Activated naive CD8-positive, alpha-beta T cell treated with anti-CD3 and anti-CD28 coated beads, Interleukin-2, amount 50 U/mL, for 16 hours (primary cell): ENCODE measurements at places on chromosomes 16 and 17.

DNA sequence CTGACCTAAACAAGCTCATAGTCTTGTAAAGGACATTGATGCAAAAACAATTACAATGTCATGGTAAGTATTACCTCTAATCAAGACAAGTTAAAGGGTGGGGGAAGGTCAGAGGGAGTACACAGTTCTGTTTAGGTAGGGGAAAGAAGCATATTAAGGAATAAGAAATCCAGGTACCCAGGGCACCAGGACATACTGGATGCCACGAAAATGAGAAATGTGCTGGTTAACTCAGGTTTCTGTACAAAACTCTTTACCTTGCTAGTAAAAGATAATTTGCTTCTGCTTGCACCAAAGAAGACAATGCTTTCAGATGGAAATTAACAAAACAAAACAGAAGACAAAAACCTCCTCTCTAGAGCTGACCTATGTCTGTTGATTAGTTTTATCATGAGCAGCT, 70.7 kb upstream of the MED13 start:
- DNase-seq = no peak

DNA sequence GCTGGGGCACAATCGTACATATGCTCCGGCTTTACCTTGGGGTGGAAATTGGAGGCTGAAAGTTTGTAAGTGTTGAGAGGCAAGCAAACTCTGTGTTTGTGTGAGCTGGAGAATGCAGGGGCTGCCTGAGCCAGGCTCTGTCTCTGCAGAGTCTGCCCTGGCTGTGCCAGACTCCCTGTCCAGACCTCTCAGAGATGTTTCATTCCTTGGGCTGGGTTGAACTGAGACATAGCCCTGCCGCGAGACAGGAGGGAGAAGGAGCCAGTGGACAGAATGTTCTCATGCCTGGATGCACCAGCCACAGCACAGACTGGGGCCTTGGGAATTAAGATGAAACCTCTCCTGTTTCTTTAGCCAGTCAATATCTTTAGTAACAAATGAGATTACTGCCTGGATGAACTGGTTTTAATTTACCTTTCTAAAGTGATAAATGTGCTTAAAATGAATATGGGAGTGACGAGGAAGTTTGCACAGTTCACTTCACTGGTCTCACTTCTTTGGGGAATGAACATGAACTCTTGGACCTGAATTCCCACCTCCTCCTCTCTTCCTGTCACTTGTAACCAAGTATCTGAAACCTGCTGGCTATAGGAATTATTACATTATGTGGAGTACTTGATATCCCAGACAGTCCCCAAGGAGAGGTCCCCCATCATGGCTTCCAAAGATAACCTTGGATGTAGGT, 40.1 kb downstream of the YPEL2 start:
- no peak for DNase-seq

- DNase-seq = no peak
Measured at GRCh38 chr17:5424909-5425308, 4.9 kb downstream of the RPAIN start.

DNA sequence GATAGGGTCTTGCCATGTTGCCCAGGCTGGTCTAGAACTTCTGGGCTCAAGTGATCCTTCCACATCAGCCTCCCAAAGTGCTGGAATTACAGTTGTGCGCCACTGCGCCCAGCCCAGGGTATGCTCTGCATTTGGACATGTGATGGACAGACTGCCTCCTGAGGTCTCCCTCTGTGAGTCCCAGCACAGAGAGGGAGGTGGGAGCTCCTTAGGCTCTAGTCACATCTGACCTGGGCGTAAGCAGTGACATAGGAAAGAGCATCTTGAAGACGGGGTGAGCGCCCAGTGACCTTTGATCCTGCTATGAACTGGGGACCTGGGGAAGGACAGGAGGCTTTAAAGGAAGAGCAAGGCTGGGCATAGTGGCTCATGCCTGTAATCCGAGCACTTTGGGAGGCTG, 2.2 kb upstream of the GFAP start:
- no peak for DNase-seq

GRCh38 chr17:68710976-68711375, 109.8 kb upstream of the FAM20A start:
- DNase-seq = no peak

DNA sequence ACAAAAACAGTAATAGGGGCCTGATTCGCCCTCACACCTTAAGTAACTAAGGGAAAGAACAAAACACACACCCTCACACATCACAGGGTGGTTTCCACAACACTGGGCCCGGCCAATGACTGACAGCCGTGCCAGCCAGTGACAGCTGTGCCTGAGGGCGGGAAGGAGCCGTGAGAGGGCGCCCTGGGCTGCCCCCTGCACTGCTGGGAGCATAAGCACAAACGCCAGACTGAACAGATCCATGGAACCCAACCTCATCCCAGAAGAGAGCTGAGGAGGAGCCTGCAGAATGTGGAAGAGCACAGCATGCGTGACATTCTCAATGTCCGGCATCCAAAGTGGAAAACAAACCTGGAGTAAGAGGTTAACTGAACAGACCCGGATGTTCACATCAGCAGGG, 16.0 kb downstream of the CSNK1D start:
- DNase-seq = peak; percentile 37

- DNase-seq = no peak
Measured at GRCh38 chr17:59409336-59410048, 78.0 kb downstream of the YPEL2 start.

DNA sequence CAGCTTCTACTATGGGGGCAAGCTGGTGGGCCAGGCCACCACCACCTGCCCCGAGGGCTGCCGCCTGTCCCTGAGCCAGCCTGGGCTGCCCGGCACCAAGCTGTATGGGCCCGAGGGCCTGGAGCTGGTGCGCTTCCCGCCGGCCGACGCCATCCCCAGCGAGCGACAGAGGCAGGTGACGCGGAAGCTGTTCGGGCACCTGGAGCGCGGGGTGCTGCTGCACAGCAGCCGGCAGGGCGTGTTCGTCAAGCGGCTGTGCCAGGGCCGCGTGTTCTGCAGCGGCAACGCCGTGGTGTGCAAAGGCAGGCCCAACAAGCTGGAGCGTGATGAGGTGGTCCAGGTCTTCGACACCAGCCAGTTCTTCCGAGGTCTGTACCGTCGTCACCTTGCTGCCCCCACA, 19.5 kb downstream of the IRF8 start:
- DNase-seq = no peak

- DNase-seq = no peak
Measured at GRCh38 chr17:40307740-40308239, 1.2 kb upstream of the RARA start.

GRCh38 chr16:12900156-12900555, 1.2 kb upstream of the SHISA9 start:
- no peak for DNase-seq

DNA sequence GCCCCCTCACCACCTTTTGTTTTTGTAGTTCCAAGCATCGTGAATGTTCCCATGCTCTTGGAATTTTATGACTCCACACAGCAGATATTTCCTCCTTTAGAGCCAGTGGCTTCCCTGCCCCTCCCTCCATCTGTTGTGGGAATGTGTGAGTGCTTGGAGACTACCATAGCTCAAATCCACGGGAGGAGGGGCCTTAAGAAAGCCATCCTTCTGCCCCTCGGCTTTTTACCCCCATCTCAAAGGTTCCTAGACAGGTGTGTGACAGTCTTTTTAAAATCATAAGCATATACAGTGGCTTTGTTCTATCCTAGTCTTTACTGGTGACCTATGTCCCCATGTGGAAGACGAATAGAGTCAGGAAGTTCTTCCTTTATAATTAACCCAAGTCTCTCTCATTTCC, 47.2 kb downstream of the YPEL2 start:
- DNase-seq = no peak

DNA sequence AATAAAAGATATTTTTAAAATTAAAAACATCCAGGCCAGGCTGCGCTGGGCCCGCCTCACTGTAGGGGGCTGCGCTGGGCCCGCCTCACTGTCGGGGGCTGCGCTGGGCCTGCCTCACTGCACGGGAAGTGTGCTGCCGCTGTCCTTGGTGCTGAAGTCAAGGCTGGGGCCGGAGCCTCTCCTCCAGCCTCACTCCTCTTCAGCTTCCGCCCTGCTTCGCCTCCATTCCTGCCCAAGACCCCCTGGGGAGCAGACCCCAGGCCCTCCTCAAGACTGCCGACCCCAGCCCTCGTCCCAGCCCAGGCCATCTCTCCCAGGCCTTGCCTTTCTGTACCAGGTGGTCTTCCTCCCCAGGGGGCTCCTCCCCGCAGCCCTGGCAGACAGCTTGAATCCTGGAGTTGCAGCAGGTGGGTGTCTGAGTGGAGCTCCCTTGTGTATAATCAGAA, 26.2 kb downstream of the ENDOV start:
- no peak for DNase-seq

- no peak for DNase-seq
Measured at GRCh38 chr17:2876467-2876866, 80.2 kb downstream of the RAP1GAP2 start.

GRCh38 chr17:82394278-82394677, 22.7 kb downstream of the UTS2R start:
- no peak for DNase-seq

GRCh38 chr16:35931722-35932121, 2472.3 kb downstream of the TP53TG3F start:
- no peak for DNase-seq

- DNase-seq = no peak
Measured at GRCh38 chr16:78298986-78299385, 199.5 kb downstream of the WWOX start.

DNA sequence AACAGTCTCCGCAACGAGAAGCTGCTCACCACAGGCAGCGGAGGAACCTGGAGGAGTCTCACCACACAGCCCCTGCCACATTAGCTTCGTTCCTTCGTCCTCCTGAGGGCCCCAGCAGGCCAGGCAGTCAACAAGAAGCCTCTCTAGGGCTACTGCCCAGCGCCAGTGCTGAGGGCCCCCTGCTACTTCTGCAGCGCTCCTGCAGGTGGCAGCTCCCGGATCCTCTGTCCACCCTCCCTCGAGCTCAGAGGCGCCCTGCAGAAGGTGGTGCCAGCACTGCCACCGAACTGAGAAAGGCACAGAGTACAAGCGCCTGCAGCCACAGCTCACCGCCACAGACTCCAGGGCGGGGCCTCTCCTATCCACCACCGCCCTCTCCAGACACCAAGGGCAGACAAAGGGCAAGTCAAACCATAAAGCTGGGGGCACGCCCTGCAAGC, 27.3 kb downstream of the KDM8 start:
- no peak for DNase-seq

GRCh38 chr17:9926150-9926804, 21.2 kb upstream of the RCVRN start:
- DNase-seq = no peak

- DNase-seq = no peak
Measured at GRCh38 chr17:33178681-33179080, 114.4 kb downstream of the ASIC2 start.

DNA sequence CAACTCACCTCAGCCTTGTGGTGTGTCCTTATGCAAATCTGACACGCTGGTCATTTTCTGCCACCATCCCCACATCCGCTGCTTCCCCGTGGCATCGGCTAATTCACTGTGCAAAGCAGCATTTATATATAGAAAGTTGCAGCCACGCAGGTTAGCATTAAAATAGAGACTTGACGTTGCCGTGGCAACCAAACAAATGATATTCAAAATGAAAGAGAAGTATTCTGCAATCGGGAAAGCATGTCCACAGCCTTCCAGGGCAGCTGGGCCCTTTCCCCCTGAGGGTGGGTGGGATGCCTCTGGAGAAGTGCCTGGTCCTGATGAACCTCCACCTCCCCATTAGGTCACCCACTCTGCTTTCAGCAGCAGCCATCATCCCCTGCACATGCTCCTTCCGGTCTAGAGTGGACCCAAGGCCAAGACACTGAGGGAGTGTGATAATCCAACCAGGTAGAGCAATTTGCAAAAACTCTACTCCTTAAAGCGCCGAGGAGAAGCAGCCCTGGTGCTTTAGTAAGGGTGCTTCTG, 138.7 kb downstream of the GAS7 start:
- no peak for DNase-seq

GRCh38 chr16:1133810-1134520, 18.9 kb upstream of the CACNA1H start:
- no peak for DNase-seq

GRCh38 chr16:49816875-49817274, 39.0 kb downstream of the ZNF423 start:
- no peak for DNase-seq

DNA sequence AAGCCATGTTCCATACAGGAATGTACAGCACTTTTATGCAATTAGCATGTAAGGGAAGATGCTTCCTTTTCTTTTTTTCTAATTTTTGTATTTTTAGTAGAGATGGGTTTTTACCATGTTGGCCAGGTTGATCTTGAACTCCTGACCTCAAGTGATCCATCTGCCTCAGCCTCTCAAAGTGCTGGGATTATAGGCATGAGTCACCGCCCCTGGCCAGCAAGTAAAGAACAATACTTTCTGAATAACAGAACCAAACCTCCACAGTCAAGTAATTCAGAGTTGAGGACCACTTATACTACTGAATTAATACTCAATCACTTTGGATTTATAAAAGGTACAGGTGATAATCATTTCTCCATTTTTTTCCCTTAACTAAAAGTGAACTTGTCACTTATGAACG, 13.0 kb downstream of the C16orf87 start:
- no peak for DNase-seq

DNA sequence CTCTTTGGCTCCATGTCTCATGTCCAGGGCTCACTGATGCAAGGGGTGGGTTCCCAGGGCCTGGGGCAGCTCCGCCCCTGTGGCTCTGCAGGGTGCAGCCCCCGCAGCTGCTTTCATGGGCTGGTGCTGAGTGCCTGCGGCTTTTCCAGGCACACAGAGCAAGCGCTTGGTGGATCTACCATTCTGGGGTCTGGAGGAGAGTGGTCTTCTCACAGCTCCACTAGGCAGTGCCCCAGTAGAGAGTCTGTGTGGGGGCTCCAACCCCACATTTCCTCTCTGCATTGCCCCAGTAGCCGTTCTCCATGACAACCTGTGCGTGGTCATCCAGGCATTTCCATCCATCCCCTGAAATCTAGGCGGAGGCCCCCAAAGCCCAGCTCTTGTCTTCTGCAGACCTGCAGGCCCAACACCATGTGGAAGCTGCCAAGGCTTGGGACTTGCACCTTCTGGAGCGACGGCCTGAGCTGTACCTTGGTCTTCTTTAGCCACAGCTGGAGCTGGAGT, 5.2 kb downstream of the IL32 start:
- no peak for DNase-seq

GRCh38 chr17:12301551-12301950, 280.9 kb downstream of the MAP2K4 start:
- no peak for DNase-seq

DNA sequence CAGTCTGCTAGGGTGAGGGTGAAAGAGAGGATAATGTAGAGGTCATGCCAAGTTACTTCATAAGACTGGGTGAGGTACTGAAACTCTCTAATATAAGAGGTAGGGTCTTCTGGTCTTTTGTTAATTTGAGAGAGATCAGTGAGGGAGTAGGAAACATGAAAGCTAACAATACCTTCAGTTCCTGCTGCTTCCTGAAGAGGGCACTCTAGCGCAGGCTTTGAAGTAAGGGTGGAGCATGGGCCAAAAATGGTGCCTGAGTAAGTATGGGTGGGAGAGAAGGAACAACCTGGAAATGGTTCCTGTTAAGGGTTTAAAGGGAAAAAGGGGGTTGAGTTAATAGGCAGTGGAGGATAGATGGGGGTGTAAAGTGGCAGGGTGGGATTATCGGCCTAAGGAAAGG, 2449.5 kb downstream of the TP53TG3F start:
- no peak for DNase-seq
